ENCODE measurements at places on chromosomes 5 and 9.

- DNase-seq: no peak
These were observed 44.1 kb upstream of the SMU1 start for GRCh38 chr9:33120620-33121019.

DNA sequence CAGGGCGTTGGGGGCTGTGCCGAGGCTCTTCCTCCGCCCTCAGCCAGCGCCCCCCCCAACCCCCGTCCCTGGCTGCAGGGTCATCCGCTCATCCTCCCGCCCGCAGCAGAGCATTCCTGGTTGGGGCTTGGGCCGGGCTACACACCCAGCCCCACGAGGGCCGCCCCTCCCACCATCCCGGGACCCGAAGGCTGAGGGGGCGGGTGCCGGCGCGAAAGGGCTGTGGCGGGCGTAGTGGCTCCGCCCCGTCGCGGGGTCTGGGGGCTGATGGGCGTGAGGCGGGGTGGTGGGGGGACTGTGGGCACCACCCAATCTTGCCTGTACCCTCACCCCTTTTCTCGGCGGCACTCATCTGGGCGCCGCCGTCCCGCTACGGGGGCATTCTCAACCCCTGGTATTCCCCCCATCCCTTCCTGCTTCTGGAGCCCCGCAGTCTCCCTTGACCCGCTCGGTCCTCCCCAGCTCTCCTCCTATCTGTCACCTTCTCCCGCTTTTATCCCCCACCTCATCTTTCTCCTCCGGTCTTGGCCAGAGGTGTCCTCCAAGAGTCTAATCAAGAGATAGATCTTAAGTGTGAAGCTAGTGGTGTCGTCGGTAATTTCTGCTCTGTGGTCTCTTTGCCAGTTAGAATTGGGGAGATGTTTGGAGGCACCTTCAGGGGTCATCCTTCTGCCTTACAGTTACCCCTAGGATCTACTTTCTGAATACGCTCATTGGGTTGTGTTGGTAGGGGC lies 1.6 kb downstream of the FER start:
- DNase-seq: peak; percentile 43

GRCh38 chr5:29162297-29162696 lies 2031.2 kb upstream of the CDH6 start:
- no peak for DNase-seq

GRCh38 chr5:98570010-98570409 lies 203.5 kb upstream of the RGMB start:
- no peak for DNase-seq

- DNase-seq: peak; percentile 25
These were observed 42.7 kb upstream of the SPINK14 start for GRCh38 chr5:148125641-148126040.

- no peak for DNase-seq
These were observed 106.0 kb upstream of the MTAP start for GRCh38 chr9:21696411-21696871.

DNA sequence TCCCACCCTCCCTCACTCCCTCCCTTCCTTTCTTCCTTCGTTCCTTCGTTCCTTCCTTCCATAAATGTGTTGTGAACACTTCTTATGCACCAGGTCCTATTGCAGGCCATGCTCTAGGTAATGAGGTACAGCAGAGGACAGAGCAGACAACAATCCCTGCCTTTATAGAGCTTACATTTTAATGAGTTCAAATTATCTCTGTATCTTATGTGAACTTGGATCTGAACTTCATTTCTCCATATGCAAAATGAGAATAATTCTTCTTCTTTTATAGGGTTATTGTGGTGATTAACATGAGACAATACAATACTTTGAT lies 37.2 kb downstream of the SLC27A6 start:
- DNase-seq: no peak

DNA sequence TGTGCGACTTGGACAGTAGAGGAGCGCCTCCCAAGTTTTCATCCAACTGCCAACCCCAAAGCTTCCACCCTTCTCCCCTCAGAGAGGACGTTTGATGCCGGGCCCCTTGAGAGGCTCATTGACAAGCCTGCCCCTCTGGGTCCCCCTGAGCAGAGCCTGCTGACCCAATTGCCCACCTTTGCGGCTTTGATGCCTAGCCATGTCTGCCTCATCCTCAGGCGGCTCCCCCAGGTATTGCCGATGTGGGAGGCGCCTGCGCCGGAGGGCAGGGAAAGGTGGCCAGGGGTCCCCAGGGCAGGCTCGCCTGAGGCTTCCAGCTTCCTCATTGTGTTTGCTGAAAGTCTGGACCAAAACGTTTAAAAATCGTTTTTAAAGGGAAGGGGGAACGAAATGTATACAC lies 1.4 kb downstream of the ODF2 start:
- no peak for DNase-seq

- peak; percentile 59 for DNase-seq
These were observed 40.8 kb downstream of the CSF2 start for GRCh38 chr5:132114150-132115121.

GRCh38 chr5:5584236-5584745 lies 161.8 kb downstream of the ICE1 start:
- DNase-seq: no peak

- no peak for DNase-seq
These were observed 45.7 kb upstream of the SHOC1 start for GRCh38 chr9:111840442-111840841.

- no peak for DNase-seq
These were observed 86.2 kb upstream of the IL12B start for GRCh38 chr5:159416438-159416837.

DNA sequence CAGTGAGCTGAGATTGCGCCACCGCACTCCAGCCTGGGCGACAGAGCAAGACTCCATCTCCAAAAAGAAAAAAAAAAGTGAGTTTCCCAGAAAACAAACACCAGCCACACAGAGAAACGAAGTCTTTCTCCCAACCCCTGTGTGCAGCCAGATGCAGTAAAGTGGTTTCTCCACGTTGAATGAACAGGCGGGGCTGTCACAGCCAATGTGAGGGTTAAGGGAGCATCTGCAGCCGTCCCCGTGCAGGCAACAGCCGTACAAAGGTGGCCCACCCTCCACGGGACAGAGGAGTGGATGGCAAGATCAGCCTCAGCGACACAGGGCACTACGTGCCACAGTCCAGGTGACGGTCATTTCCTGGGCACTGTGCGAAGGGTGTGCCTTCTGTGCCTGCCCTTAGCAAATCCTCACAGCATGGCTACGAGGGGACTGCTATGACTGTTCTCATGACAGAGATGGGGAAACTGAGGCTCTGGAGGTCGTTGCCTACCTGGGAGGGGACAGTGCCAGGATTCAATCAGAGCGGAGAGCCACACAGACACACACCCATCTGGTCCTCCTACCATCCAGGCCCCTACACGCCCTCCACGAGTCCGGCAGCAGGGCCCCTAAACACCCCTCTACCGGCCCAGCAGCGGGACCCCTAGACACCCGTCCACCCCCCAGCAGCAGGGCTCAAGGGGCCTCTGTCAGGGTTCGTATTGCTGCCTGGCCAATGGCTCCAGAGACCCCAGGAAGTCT lies 2.3 kb downstream of the VAV2 start:
- no peak for DNase-seq

DNA sequence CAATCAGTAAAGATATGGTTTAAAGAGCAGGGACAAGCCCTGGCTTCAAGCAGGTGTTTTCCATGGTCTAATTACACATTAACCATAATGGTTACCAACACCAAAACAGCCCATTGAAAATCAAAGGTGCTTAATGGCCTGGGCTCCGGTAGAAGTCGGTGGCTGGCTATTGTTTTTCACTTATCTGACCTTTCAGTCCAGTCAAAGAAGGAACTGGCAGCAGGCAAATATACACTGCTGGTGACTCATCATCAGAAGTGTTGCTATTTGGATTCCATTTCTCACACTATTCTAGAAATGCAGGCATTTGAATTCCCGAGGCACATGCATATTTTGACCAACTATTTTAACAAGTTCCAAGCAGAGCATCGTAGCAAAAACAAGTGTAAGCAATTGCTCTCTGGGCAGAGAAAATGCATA lies 26.3 kb upstream of the GABRP start:
- peak; percentile 41 for DNase-seq

GRCh38 chr5:14669975-14670374 lies 5.5 kb downstream of the OTULIN start:
- no peak for DNase-seq

- DNase-seq: no peak
These were observed 147.9 kb downstream of the PLPPR1 start for GRCh38 chr9:101176384-101176783.

GRCh38 chr9:93480262-93480661 lies 26.9 kb upstream of the FAM120AOS start:
- no peak for DNase-seq

GRCh38 chr9:138116521-138116920 lies 238.9 kb downstream of the CACNA1B start:
- DNase-seq: no peak

DNA sequence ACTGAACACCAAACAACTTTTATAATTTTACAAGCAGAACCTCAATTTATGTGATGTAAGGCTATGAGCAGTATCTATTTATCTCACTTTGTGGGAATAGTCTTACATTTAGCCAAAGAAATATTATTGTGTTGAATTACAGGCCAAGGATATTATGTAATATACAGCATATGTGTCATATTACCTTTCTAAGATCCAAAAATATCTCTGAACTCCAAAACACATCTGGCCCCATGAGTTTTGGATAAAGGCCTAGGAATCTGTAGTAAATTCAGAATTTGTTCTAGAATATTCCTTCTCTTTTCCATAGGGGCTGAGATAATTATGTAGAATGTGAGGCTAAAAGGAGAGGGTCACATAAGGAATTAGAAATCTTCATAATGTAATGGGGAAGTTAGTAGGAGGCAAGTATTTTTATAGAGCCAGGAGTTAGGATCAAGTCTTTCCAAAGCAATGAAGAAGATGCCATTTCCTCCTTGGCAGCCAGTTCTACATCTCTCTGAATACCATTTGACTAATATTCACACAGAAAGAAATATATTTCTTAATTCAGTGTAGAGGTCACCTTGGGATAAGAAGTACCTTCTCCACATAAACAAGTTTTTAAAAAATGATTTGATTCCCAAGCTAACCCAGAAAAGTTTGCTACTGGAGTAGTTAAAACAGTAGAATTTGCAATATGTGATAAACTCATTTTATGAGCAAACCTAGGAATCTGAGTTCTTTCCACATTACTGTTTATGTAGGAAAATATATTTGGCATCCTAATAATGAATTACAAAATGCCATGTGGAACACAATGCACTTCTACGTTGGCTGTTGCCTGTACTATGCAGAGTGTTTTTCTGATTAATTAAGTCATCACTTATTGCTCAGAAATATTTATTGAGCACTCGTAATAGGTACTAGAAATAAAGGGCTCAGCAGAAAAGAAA lies 20.3 kb upstream of the GRAMD2B start:
- no peak for DNase-seq
